Activated CD8-positive, alpha-beta memory T cell treated with anti-CD3 and anti-CD28 coated beads for 4 hours (primary cell): ENCODE measurements at places on chromosomes 5 and 9.

DNA sequence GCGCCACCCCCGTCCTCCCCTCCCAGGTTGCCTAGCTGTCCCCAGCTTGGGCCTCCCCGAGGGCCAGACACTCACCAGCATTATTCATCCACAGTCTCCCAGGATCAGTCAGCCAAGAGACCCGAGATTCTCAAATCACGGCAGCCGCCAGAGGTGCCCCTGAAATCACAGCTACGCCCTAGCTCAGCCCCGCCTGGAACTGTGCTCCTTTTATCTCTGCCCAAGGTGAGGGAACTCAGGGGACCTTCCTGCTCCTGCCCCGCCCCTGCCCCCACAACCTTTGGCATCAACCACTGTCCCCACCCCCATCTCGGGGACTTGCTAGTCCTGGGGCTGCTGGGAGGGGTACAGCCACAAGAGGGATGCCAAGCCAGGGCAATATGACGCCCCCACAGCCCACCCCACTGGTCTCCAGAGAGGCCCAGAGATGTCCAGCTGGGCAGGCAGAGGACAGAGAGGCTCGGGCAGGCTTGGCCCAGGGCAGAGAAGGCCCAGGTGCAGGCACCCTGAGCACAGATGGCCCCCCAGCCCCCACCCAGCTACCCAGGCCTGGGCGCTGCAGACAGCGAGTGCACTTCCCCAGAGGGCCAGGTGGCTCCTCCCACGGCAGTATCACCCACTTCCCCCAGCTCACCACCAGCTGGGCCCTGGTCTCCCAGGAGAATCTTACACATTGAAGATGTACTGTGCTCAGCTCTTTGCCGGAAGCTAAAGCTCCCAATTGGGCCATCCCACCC is at the start of gene FUT7:
FUT7 (minus strand) TSS at position 185 of the 737 bp plus-strand sequence; CDS start at position 88, 97 bp downstream.
- DNase-seq = no peak

GRCh38 chr9:35603506-35603985 is 1.5 kb upstream of the TESK1 start:
- DNase-seq = no peak

GRCh38 chr5:134649163-134649835 is 714 bp downstream of the SEC24A start:
- DNase-seq = no peak

- DNase-seq = no peak
These were observed 428.9 kb downstream of the EFNA5 start for GRCh38 chr5:107241841-107242240.

DNA sequence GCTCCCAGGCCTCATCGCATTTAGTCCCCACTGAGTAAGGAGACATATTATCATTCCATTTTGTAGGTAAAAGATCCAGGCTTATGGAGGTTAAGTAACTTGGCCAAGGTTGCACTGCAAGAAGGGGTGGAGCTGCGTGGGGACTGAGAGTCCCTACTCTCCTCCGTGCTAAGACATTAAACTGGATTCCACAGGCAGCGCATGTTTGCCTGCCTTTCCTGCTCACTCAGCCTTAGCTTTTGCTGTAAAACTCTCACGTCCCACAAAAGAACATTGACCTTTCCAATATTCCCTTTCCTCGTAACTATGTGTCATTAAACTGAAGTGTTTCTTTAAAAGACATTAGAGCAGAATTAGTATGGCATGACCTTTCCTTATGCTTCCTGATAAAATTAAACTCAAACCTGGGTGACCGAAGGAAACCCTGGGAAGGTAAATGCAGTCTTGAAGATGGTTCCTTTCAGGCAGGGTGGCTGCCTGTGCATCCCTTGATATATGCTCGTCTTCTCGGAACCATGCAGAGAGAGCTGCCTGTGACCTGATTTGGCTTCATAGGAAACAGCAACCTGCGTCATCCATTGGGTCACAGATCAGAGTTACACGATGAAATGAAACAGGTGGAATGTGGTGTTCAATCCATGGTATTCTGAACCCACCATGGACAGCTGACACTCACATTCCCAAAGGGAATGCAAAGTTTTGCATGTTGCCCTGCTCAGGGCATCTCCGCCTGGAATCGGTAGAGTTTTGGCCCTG is 85.9 kb downstream of the TMEM252 start:
- DNase-seq = no peak

DNA sequence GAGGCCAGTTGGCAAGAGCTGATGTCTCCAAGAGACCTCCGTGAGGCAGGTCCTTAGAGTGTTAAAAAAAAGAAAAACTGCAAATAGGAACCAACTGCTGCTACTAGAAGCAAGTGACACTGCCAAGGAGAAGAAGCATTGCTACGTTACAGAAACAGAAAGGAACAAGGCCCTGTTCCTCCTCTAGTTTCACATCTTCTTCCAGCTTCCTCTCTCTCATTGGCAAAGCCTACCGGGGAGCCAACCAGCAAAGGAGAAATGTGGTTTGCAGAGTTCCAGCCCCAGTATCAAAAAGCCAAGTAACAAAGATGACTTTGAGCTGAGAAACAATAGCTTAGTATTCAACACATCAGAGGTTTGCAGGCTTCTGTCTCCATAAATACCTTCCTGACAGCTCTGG is 145.9 kb downstream of the PRELID2 start:
- no peak for DNase-seq

GRCh38 chr9:6068983-6069382 is 53.6 kb upstream of the RANBP6 start:
- DNase-seq = no peak

DNA sequence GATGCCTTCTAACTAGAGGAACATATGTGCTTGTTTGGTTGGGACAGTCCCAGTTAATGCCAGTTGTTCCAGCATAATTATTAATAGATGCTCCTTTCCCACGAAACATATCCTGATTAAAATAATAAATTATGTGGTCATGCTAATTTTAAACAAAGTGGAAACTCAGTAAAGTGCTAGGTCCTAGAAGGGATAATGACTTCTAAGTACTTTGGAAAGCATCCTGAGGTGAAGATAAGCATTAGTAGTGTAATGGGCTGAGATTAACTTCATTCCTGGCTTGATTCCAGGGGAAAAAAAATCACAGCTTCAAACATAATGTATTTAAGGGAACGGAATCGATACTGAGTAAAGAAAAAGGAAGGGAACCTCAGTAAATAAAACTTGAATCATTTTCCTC is 213.7 kb upstream of the SNX2 start:
- DNase-seq = no peak

DNA sequence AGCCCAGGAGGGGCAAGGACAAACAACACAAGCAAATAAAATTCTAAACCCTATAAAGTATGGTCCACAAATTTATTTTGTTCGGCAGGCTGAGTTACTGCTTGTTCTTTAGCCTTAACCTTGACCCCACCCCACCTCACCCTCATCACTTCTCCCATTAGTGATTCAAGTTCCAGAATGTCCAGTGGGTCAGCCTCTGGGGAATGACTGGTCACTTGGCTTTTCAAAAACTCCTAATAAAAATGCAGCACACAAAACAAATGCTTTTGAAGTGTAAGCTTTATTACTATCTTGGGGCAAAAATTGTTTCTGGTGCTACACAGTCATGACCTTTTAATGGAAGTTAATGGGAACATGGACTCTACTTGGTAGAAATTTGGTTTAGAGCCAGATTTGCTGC is 142.1 kb downstream of the MPDZ start:
- DNase-seq = no peak

- no peak for DNase-seq
These were observed 47.6 kb downstream of the ANGPTL2 start for GRCh38 chr9:127074561-127075548.

GRCh38 chr5:2007878-2008501 is 125.3 kb upstream of the IRX4 start:
- no peak for DNase-seq

GRCh38 chr9:82081496-82081895 is 92.9 kb downstream of the SPATA31D1 start:
- no peak for DNase-seq

DNA sequence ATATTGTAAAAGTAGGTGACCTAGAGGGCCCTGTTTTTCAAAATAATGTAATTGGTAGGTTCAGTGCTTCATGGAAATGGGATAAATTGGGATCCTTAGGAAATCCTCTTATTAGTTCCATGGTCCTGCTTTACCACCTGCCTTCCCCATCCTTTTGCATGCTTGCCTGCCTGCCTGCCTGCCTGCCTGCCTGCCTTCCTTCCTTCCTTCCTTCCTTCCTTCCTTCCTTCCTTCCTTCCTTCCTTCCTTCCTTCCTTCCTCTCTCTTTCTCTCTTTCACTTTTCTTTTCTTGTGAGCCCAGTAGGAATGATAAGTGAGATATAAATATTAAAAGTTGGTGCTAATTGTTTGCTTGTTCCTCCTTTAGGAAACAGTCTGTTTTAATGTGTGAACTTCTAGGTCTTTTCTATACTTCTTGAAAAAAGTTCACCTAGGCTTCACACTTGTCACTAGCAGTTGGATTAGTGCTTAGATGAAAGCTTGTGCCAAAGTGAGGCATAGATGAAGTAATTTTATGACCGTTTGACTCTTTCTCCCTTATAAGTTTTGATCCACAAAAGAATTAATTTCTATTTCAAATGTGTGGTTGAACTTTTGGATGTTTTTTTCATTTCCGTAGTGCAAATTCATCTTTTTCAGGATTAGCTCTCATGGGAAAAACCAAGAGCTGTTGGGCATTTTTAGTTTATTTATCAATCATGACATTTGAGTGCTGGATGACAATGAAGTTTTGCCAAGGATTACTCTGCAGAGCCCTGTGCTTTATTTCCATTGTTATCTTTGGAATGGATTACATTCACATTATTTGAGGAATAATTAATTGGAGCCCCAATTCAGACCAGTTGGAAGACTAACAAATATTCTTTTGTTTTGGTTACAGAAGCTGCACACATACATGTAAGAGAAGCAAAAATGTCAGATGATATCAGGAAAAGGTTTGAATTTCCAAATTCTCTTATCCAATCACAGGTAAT is 30.7 kb downstream of the FOCAD start:
- no peak for DNase-seq

DNA sequence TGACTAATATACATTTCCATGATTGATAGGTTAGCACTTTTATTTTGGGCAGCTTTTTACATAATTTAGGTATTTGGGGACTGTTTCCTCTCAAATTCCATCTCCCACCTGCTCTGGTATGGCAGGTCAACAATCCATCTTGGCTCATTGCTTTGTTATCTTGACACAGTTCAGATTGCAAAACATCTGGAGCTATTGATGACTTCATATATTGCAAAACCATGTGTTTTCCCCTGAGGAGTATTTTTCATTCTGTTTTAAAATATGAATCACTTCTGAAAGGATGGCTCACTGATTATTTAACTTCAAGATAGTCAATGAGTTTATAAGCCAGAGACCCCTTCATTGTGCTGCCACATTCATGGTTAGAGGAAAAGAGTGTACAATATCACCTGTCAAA is 1206.0 kb upstream of the C9orf72 start:
- no peak for DNase-seq

DNA sequence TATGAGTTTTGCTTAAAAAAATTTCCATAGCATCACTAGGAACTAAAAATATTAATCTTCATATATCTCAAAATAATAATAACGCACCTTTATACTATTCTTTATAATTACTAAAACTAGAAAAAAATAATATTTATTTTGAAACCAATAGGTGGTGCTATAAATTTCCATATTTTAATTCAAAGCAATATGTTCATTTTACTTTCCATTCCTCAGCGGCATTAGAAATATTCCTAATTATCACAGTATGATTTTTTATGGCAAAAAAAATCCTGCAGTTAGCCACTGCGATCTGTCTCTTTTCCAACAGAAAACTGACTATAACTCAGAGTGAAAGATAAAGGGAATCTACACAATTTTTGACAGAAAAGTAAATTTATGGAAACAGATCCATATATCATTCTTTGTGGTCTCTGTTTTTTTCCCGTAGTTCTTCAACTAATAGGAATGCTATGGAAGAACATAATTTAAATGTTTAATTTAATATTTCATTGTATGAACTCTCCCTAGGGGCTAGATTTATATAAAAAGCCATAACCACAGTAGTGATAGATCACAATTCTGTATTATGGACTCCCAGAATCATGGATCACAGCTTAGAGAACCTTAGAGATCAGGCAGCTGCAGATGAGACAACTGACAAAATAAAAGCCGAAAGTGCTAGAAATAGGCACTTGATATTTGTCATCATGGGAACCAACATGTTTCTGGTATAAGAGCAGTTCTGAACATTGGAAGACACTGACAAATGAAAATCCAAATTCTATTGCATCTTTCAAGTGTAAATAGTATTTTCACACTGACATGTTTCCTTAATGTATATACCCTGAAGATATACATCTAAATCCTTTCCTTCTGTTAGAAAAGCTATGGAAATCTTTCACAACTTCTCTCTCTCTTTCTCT is 167.7 kb upstream of the MPDZ start:
- no peak for DNase-seq

DNA sequence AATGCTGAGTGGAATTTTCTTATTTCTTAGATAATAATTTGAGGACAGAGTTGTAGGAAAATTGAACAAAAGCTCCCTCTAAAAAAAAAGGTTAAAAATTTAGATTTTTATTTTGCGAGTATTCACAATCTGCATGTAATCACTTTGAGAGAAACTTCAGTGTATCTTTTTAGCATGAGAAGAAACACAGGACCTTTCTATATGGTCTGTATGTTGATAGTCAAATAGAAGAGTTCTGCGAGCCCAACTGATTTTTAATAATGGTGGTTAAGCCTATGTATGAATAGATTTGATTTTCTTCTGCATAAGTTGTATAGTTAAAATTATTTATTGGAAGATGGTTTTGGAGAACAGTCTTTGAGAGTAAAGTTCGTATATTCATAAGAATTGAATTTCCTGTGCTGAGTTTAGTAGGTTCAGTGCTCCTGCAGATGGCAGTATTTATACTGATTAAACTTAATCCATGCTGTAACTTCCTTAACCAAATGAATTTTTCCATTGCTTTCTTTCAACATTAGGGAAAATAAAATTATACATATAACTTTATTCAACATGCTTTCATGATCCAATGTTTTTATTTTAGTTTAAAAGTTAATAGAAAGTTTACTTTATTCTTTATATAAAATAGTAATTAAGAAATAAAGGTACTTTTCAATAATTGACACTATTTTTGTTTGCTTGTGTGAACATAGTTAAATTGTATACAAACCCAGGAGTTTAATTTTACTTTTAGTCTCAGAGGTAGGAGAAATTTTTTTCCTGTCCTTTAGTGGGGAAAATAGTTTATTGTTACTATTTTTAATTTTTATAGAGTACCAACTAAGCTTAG is 19.6 kb downstream of the TCERG1 start:
- DNase-seq = no peak

DNA sequence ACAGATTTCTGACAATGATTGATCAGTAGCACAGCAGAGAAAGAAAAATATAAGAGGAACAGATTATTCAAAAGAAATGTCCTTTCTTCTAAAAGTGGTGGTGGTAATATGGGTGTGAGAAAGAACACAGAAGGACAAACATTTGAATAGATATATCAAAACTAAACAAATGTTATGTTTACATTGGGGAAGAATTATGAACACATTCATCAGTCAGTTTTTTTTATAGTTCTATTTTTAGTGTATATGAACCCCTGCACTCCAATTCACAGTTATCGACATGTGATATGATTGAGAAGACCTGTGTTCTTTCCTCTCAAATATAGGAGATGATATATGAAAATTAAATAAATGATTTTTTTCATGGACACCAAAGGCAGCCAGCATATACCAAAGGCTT is 128.6 kb downstream of the NNT start:
- DNase-seq = no peak

GRCh38 chr9:134348404-134349155 is 22.3 kb downstream of the RXRA start:
- DNase-seq = no peak
